ENCODE measurements at places on chromosomes 5 and 9.

DNA sequence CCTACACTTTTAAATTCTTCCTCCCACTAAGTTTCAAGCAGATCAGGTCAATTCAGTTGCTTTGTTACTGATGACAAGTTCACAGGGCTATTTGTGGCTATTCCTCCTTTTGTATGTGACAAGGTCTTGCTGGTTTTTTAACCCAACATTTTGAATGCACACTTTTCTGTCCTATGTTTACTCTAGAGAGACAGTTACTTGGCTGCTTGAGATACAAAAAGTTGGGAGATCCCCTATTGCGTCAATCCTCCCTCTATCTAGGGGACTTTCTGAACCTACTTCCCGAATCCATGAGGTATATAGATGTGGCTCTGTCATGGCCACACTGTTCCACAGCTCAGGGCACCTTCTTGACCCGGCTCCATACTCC lies 386.7 kb downstream of the NTRK2 start:
- DNase-seq, result no peak

DNA sequence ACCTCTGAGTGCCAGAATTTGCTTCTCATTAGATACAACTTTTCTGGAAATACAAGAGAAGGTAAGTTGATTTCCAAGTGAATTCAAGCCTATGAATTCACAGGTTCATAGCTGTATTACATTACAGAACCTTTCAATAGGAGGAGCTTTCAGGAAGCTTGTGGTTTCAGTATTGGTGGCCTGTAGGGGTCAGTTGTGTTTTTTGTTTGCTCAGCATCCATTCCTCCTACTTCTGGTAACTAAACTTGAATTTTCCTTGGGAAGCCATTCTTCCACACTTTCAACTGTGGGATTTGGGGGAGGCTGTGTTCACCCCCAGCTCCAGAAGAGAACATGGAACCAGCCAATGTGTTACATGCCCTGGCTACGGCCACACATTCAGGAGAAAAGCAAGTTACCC lies 5.6 kb upstream of the CYSTM1 start:
- no peak for DNase-seq

DNA sequence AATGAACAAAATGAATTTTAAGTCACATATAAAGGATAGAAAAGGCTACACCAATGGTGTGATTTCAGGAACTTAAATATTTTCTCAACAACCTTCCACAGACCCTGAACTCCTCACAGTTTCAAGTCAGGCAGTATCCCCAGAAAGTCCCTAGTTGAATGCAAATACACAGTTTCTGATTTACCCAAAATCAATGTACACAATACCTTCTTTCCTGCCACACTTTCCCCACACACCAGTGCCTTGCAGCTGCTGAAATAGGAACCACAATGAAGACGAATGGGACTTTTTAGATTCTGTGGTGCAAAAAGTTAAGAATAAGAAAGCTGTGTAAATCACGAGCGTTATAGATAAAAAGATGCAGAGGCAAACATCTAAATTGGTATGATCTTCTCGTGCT lies 552.4 kb upstream of the MEF2C start:
- DNase-seq, result peak; percentile 58

GRCh38 chr9:104871961-104872527 lies 55.9 kb downstream of the ABCA1 start:
- DNase-seq, result no peak

- no peak for DNase-seq
These were observed 185.5 kb downstream of the RGS3 start for GRCh38 chr9:113649054-113649453.

GRCh38 chr9:93099551-93100275 lies 3.7 kb downstream of the CARD19 start:
- no peak for DNase-seq

DNA sequence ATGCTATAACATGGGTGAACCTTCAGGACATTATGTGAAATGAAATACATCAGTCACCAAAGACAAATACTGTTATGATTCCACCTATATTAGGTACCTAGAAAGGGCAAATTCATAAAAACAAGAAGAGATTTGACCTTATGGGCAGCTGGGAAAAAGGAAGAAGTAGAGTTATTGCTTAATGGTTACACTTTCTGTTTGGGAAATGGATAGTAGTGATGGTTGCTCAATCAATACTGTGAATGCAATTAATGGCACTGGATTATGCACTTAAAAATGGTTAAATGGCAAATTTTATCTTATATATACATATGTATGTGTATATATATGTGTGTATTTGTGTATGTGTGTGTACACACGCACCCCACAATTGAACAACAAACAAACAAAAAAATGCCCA lies 15.2 kb downstream of the FKBP15 start:
- no peak for DNase-seq

DNA sequence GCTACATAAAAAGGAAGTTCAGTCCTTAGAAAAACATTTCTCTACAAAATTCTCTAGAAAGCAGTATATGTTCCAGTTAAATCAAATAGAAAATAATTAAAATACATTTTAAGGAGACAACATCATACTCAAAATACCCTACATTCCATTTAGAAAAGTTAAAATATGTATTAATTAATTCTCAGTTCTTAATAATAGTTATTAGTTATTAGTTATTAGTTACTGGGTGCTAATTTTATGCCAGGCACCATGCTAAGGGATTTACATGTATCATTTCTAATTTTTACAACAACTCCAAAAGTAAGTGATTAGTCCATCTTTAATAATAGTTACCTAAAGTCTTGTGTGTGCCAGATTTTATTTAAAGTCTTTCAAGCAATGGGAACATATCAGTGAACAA lies 38.0 kb downstream of the FAM114A2 start:
- DNase-seq, result no peak

DNA sequence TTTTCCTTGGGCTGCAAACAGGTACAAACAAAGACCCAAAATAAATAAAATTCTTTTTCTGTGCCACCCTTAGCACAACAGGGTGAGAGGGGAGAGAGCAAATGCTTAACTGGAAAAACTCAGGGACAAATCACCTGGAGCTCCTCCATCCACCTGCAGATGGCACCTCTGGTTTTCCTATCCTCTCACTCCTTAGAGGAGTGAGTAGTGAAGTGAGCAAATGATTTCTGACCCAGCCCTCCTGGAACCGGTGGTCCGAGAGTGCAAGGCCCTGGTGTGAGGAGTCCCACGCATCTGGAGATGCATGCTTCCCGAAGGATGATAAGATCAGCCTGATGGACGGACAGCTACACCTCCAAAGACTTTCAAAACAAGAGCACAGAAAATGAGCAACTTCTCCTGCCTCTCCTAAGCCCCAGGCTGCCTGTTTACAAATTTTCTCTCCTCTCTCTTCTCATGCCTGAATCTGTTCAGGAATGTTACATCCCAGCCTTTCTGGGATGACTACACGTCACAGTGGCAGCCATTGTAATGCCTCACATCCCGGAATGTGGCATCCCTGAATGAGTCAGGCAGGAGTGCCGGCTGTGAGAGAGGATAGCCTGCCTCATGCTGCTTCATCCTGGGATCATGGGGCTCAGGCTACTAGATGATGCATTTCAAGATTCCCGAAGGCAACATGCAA lies 86.4 kb downstream of the ADRB2 start:
- no peak for DNase-seq

DNA sequence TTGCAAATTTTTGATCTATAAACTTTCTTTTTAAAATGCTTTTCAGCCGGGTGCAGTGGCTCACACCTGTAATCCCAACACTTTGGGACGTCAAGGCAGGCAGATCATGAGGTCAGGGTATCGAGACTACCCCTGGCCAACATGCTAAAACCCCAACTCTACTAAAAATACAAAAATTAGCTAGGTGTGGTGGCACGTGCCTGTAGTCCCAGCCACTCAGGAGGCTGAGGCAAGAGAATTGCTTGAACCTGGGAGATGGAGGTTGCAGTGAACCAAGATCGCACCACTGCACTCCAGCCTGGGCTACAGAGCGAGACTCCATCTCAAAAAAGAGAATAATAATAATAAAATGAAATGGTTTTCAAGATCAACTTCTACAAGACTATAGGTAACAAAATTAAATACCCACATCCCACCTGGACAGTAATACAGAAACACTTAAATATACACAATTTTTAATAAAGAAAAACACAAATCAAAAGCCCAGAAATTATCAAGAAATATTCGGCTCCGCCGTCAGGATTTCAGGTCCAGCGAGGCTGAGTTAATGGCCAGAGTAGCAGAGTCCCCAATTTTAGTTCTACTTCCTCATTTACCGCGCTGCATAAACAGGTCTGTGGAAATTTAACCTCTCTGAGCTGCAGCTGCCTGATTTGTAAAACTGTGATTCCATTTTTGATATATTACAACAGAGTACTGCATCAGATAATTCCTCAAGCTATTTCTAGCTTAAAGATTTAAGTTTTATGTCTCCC lies 4.0 kb downstream of the TUT7 start:
- peak; percentile 49 for DNase-seq

GRCh38 chr5:154829589-154830218 lies 20.7 kb downstream of the FAXDC2 start:
- DNase-seq, result no peak

Data from naive B cell (primary cell).